Foreskin melanocyte (primary cell): ENCODE measurements at places on chromosomes 12 and 14.

DNA sequence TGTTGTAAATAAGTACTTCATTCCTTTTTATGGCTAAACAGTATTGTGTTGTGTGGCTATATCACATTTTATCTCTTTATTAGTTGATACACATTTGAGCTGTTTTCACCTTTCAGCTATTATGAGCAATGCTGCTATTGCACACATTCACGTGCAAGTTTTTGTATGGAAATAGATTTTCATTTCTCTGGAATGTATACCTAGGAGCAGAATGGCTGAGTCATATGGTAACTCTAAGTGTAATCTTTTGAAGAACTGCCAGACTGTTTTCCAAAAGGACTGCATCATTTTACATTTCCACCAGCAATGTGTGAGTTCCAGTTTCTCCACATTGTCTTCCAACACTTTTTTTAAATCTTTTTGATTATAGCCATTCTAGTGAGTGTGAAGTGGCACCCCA is 134.0 kb downstream of the SRGAP1 start:
- DNase-seq: no peak

DNA sequence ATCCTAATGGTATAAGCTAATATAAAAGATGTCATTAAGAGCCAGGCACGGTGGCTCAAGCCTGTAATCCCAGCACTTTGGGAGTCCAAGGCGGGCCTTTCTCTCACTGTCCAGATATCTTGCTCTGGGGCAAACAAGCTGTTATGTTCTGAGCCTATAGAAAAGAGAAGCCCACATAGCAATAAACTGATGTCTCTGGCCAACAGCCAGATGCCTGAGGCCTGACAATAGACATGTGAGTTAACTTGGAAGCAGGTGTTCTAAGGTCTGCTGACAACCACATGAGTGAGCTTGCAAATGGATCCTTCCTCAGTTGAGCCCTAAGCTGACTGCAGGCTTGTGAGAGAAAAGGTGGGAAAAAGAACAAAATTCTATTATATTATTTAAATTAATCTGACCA is 25.0 kb downstream of the YAF2 start:
- peak; percentile 37 for DNase-seq

DNA sequence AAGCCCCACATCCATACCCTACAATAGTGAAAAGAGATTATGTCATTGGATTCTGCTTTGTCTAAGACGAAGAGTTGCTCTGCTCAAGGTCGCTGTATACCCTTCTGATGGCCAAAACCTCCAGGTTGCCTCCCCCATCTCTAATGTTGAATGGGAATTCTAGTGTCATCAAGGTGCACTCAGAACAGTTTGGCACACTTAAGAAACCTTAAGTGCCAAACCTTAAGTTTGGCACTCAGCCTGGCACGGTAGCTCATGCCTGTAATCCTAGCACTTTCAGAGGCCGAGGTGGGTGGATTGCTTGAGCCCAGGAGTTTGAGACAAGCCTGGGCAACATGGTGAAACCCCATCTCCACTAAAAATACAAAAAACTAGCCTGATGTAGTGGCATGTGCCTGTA is 1245.6 kb upstream of the SEL1L start:
- DNase-seq: no peak

GRCh38 chr12:9870286-9870866 is 1.2 kb upstream of the CLEC2B start:
- no peak for DNase-seq

- DNase-seq: no peak
Observed at GRCh38 chr12:109736552-109737108, 23.0 kb downstream of the FAM222A start.

DNA sequence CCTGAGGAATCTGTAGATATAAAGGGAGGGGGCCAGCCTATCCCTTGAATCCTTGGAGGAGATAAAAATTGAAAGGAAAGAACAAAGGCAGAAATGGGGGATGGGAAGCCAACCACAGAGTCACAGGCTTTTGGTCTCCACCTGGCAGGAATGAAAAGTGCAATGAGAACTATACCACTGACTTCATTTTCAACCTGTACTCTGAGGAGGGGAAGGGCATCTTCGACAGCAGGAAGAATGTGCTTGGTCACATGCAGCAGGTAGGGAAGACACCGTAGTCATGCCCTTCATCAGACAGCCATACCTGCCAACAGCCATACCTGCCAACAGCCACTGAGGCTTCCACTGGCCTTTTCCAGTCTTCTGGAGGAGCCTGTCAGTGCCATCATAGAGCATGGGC is 13.4 kb downstream of the ASB8 start:
- DNase-seq: no peak

DNA sequence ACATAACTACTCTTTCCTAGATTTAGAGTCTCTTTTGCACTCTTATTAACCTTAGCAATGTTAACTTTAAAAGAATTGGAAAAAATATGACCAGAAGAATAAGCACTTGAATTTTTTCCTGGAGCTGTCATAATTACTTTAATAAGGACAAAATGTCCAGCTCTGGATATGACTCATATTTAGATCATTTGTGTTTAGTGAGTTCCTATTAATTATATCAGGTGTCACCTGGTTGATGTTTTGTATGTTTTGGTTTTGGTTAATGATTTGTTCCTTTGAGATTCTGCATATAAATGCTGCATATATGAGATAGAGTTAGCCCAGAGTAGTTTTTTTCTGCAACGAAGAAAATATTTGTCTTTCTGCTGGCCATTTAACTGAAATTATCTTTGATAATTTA is 5.1 kb downstream of the CLECL1 start:
- no peak for DNase-seq

- no peak for DNase-seq
Observed at GRCh38 chr12:99055299-99055698, 410.2 kb downstream of the APAF1 start.

- DNase-seq: no peak
Observed at GRCh38 chr14:77469539-77469938, 11.6 kb downstream of the AHSA1 start.

DNA sequence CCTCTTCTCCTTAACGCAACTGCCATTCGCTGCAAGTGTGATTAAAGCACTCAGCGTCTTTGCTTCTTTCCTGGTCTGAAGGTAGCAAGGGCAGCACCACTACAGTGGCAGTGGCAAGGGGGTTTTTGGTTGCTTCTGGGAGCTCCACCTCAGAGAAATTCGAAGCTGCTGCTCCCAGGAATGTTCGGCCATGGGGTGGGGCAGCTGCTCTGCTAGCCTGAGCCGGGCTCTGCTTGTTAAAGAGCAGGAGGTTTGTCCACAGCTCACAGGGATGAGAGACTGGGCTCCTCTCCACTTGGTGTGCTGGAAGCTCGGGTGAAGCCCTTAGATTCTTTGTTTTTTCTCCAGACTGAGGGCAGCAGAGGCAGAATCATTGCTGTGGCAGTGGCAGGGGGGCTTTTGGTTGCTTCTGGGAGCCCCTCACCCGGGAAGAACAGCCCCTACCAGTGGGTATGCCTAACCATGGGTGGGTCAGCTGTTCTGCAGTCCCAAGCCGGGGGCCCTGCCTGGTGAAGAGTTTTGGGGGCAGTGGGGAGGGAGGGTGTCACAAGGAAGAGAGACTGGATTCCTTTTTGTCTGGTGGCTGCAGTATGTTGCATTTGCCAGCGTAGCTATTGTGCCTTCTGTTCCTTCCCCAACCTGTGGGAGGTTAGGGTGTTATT is 340.2 kb downstream of the AEBP2 start:
- DNase-seq: no peak

DNA sequence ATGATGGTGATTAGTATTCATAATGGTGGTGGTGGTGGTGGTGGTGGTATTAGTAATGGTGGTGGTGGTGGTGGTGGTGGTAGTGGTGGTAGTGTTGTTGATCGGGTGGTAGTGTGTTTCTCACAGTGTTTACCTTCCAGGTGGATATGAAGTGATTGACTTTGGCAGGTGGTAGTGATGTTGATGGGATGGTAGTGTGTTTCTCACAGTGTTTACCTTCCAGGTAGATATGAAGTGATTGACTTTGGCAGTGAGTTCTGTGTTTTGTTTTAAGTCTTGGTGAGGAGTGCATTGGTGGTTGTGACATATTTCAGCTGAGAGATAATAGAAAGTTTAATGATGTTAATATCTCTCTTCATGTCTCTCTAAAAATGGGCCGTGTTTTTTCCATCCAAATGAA is 189.4 kb downstream of the TMTC2 start:
- no peak for DNase-seq

DNA sequence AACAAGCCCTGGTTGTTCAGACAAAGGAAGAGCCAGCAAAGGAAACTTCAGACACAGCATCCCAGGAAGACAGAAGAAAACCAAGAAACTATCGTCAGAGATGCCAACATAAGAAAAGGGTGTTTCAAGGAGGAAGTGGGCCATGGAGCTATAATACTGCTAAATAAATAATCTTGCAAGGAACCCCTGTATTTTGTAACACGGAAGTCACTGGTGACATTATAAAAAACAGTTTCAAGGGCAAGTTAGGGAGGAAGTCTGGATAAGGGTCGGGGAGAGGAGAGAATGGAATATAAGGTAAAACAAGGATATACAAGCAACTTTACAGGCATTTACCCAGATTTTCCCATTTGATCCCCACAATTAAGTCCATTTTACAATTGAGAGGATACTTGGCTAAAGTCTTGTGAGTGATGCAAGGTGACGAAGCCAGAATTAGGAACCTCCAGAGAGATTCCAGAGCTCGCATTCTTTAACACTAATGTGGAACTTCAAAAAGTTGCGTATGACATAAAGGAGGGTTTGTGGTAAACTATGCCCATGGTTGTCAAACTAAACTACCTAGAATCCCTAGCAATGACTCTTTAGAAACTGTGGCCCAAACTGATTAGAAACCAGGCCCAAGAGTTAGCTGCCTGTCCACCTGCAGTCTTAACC is 46.4 kb downstream of the PPM1H start:
- no peak for DNase-seq

GRCh38 chr12:83514372-83514771 is 827.7 kb downstream of the TMTC2 start:
- no peak for DNase-seq

DNA sequence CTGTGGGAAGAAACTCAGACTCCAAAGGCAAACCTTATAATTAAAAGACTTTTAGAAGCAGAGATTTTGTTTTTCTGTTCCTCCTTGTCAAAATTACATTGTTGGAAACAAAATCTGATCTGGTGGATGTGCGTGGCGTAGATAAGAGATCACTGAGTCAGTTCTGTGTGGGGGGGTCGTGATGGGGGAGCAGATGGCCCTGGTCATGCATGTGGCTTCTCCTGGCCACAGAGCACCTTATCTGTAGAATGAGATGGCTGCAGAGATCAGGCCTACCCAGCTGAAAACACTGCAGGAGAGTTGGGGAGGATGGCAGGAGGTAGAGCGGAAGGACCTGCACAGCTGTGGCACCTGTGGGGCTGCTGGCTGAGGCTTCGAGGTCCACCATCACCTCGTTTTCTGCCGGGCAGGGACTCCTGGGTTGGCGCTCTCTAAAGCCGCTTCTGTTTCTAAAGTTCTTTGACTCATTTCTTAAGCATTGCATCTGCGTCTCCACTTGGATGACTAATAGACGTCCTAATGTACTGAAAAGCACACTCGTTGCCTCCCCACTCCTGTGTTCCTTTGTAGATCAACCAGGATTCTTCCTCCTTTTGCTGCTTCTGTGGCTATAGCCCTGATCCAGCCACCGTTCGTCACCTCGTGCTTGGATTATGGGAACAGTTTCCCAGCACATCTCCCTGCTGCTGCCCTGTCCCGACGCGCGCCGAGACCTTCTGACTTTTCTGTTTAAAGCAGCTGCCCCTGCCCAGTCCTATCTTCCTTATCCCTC is 93.4 kb downstream of the TSPAN9 start:
- no peak for DNase-seq

GRCh38 chr14:23110579-23111365 is 6.0 kb upstream of the CIROP start:
- DNase-seq: no peak

- no peak for DNase-seq
Observed at GRCh38 chr12:49349266-49349665, 2.6 kb downstream of the DNAJC22 start.

DNA sequence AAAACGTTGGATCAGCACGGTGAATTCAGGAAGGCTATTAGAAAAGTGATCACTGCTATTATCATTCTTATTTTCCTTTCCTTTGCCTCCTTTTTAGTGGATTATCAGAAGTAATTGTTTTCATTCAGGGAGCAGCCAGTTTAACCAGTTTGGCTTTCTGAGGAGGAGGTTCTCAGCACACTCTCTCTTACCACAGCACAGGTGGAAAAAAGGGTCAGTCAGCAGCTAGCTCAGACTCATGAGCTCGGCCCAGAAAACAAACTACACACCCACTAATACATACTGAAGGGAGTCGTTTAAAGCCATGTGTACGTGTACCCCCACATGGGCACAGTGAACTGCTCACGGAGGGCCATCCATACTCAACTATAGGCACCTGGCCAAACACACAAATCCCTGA is 23.2 kb upstream of the MAGOHB start:
- DNase-seq: no peak

GRCh38 chr14:69726761-69727511 is 40.0 kb upstream of the SRSF5 start:
- peak; percentile 59 for DNase-seq

DNA sequence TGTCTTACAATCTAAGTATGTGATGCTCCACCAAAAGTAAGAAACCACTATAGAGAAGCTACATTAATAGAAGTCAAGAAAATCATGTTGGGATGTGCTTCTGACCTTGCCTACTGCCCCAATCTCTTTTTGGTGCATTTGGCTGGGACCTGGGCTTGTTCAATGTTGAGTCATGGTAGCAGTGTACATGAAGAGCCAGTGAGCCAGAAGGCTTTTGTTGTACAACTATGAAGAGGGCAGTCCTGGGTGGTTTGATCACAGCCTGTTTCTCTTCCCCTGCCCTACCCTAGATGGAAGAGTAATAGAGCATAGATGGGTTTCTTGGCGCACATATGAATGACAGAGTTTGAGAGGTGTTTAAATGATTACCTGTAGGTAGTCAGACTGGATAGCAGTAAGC is 56.4 kb downstream of the UBR7 start:
- DNase-seq: no peak

DNA sequence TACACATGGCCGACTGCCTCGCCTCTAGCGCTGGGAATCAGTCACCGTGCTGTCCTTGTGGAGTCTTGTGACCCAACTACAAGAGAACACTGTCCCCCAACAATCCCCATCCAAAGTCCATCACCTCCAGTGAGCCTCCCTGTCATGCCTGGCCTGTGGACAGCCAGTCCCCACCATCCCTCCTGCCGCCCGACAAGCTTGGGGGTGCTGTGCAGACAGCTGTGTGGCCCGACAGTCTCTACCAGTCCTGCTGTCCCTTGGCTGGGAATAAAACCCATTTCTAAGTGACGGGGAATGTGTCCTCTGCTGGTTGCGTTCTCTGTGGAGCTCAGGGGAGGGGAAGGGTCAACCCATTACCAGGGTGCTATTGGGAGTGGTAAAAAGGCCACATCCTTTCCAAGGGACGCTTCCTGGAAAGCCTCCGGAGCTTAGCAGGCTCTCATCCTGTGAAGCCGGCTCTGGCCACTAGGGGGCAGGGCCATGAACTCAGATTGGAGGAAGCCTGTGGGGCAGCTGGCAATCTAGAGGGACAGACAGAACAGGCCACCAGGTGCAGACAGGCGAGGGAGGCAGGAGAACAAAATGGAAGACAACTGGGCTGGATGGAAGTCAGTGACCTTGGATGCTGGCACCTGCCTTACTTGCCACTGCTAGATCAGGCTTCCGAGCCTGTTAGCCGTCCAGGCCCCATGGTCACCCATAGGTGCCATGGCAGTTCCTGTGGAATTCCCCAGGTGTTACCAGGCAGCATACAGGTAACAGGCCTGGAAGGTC is 12.0 kb upstream of the BLTP3B start:
- DNase-seq: peak; percentile 57
